ENCODE measurements at places on chromosomes 3 and 15. TPM values are rescaled to one million over a fixed set of nuclear protein-coding genes. Genes with fewer than 3 reads are reported as not detected.

The BOC gene
- total RNA-seq: 19.7 TPM

The CNTN6 gene
- not detected for total RNA-seq

The RAB6B gene
- total RNA-seq: 0.30 TPM

The KCNMB2 gene
- not detected for total RNA-seq

The PTPRG gene
- 50.7 TPM for total RNA-seq

The TMEM45A gene
- total RNA-seq: 56.3 TPM

The SCN5A gene
- total RNA-seq: 0.08 TPM

The HCLS1 gene
- total RNA-seq: 0.60 TPM

The LINGO1 gene
- total RNA-seq: not detected

The ZNF654 gene
- total RNA-seq: 14.3 TPM

The RUVBL1 gene
- total RNA-seq: 78.2 TPM

The ITPKA gene
- 0.60 TPM for total RNA-seq

The CALML4 gene
- 2.0 TPM for total RNA-seq

The FANCD2OS gene
- total RNA-seq: not detected

The TEX55 gene
- total RNA-seq: not detected

The CCDC54 gene
- not detected for total RNA-seq

The CLDN16 gene
- total RNA-seq: not detected

The GOLGA6D gene
- total RNA-seq: not detected

The SCAANT1 gene
- total RNA-seq: not detected

The SEMA3F gene
- total RNA-seq: 7.4 TPM

The TRIM42 gene
- total RNA-seq: not detected

The PLXNB1 gene
- total RNA-seq: 44.0 TPM

The OXTR gene
- 1.2 TPM for total RNA-seq

All from smooth muscle cell of the coronary artery (primary cell).